ENCODE measurements at places on chromosomes 12 and 14. TPM values are rescaled to one million over a fixed set of nuclear protein-coding genes. Genes with fewer than 3 reads are reported as not detected.

TSPAN8 gene
- 0.11 TPM for polyA plus RNA-seq

DTX1 gene
- 0.46 TPM for polyA plus RNA-seq

CLEC2A gene
- not detected for polyA plus RNA-seq

SMIM41 gene
- not detected for polyA plus RNA-seq

RFX4 gene
- polyA plus RNA-seq, result not detected

SLC7A8 gene
- polyA plus RNA-seq, result 12.6 TPM

CFAP54 gene
- polyA plus RNA-seq, result 2.0 TPM

CMKLR1 gene
- 0.06 TPM for polyA plus RNA-seq
